ENCODE measurements at places on chromosomes 3 and 15.

DNA sequence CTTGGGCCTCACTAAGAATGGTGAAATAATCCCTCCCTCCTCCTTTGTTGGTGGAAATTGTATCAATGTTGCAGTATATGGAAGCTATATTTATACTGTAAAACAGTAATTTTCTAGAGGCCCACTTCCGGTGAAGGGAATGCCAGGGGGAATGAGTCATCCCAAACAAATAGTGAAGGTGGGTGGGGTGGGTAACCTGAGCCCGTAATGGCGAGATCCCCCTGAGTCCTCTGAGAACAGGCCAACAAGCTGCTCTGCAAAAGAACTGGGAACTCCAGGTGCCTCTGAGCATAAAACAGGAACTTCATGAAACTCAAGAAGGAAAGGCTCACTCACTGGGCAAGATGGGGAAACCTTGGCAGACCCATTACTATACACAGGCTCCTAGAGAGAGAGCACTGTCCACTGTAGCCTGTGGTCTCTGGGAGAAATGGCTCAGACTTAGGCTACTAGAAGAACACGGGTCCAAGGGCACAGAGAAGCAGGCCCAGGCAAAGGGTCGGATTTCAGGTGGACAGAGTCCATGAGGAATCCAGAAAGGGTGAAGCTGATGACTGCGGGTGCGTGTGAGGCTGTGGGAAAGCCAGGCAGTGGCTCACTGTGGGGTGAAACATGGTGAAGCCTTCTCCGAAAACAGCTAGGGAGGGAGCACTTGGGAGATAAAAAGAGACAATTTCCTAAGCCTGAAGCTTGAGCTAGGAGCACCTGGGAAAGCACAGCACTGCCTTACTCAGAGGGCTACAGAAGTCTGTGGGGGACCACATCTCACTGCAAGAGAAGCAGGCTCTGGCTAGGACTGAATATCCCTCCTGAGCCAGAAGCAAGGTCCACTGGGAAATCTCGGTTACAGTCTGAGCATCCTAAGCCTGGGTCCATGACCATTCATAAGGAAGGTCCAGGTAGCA, 19.8 kb downstream of the LARP6 start:
- peak; percentile 32 for DNase-seq

GRCh38 chr3:65385805-65386204, 652.9 kb downstream of the MAGI1 start:
- DNase-seq: no peak

GRCh38 chr15:31096563-31096962, 5.0 kb downstream of the TRPM1 start:
- DNase-seq: no peak

- no peak for DNase-seq
Measured at GRCh38 chr15:92619145-92620101, 36.2 kb downstream of the FAM174B start.

- no peak for DNase-seq
Measured at GRCh38 chr15:30985081-30985531, 6.3 kb downstream of the MTMR10 start.

DNA sequence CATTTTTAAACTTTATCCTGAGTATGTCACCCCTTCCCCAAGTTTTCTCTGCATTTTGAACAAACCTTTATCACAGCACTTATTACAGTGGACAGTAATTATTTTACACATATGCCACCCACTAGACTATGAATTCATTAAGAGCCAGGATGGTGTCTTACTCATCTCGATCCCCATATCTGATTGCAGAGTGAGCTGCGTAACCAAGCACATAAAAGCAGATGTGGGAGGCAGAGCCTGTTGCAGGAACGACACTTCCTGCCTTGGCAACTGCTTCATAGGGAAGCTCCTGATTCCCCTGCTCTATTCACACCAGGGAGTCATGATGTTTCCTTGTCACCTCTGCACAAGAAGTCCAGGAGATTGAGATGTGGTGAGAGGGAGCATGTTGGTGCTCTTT, 91.1 kb downstream of the MINAR1 start:
- DNase-seq: no peak

DNA sequence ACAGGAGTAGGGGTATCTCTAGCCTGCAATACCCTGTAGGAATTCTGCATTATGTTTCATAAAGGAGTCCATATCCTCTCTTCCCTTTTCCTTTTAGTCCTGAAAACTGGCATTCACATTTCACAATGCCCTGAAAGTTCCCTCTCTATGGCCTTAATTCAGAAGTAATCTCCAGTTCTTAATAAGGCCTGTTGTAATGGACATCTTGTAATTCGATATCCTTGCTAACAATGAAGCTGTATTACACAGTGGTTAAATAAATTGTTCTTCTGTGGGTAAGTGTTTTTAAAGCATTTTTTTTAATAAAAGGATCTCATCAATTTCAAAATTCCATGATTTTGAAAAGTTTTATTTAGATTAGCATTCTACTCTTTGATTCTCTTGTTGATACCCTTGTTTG, 34.3 kb upstream of the NEO1 start:
- DNase-seq: no peak

GRCh38 chr3:97793420-97794019, 28.3 kb upstream of the CRYBG3 start:
- DNase-seq: no peak

- DNase-seq: no peak
Measured at GRCh38 chr3:45552794-45553371, 41.7 kb upstream of the LIMD1 start.

GRCh38 chr3:60613769-60614303, 637.4 kb downstream of the FHIT start:
- DNase-seq: no peak

- DNase-seq: no peak
Measured at GRCh38 chr3:138842483-138843188, 7.9 kb upstream of the PIK3CB start.

DNA sequence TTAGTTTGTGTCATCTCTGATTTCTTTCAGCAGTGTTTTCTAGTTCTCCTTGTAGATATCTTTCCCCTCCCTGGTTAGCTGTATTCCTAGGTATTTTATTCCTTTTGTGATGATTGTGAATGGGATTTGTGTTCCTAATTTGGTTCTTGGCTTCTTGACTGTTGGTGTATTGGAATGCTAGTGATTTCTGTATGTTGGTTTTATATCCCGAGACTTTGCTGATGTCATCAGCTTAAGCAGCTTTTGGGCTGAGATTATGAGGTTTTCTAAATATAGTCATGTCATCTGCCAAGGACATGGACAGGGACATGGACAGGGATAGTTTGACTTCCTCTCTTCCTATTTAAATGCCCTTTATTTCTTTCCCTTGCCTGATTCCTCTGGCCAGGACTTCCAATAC, 35.8 kb downstream of the MYO9A start:
- no peak for DNase-seq

DNA sequence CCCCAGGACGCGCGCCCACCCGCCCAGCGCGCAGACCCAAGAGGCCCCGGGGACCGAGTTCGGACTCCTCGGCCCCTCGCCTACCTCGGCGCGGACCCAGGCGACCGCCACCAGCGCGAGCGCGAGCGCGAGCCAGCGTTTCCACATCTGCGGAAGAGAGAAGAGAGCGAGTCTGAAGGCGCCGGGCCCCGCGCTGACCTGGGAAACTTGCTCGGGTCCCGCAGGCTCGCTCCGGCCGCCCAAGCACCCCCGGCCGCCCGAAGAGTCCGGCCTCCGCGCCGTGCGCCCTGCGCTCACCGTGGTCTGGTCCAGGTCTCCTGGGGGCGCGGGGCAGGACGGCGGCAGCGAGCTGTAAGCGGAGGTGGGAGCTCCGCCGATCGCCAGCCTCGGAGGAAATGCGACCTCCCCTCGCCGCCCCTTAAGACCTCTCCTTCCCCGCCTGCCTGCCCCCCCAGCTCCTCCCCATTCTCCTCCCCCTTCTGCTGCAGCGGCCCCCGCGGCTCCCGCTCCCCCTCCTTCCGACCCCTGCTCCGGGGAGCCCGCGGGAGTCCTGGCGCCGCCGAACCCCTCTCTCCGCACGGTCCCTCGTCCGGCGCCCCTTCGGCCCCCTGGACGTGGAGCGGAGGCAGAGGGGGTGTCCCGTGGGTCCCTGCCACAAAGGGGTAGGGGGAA, at the start of gene FSTL1:
FSTL1 (minus strand) TSS at position 393 of the 672 bp plus-strand sequence; CDS start at position 147, 246 bp downstream.
- DNase-seq: no peak

GRCh38 chr3:192365571-192365970, 361.8 kb downstream of the FGF12 start:
- DNase-seq: no peak

- DNase-seq: no peak
Measured at GRCh38 chr3:171255236-171255806, 204.9 kb downstream of the TNIK start.

GRCh38 chr3:180977498-180977897, 12.0 kb downstream of the DNAJC19 start:
- no peak for DNase-seq

DNA sequence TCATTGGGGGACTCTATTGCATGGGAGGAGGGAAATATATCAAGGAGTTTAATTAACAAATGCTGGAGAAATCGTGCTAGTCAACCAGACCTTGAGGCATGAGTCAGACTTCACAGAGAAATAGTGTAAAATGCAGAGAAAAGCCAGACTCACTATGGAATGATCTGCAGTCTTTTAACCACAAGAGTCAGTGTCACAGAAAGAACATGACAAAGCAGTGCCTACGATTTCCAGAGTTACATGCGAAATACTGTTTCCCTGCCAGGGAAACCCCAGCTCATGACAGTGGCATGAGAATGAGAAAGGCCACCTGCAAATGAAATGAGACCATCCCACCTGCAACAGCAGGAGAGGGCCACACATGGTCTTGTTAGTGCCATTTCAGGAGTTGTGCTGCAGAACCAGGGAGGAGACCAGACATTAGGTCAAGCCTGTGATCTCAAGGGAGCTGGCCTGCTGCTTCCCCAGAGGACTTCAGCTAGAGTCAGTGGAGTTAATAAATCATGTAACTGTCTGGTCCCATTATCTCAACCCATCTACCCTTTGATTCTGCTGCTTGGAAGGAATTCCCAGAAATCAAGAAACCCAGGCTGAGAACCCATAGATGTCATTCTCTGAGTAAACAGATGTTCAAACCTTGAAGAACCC, 79.0 kb downstream of the ERC2 start:
- no peak for DNase-seq

- no peak for DNase-seq
Measured at GRCh38 chr3:157405457-157405856, 31.2 kb upstream of the PTX3 start.

DNA sequence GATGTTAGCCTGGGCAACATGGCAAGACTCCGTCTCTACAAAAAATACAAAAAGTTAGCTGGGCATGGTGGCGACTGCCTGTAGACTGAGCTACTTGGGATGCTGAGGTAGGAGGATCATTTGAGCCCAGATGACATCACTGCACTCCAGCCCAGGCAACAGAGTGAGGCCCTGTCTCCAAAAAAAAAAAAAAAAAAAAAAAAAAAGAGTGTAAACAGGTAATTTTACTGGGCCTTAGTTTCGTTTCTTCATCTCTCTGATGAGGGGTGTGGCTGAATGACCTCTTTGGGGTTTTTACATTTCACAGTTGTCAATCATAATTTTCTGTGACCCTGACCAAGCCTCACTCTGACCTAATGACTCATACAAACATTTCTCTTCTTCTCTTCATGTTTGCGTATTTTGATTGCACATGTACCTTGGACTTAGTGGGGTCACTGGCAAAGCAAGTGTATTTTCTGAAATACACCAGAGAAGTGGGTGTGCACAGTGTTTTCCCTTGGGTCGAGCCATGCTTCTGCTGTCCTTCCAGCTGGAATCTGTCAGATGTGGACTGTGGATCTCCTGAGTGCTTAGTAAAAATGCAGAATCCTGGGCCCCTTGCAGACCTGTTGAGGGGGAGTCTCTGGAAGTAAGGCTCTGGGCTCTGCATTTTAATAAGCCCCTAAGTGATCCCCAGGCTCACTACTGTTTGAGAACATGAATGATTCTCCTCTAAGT, 140.5 kb downstream of the FNDC3B start:
- no peak for DNase-seq

- DNase-seq: no peak
Measured at GRCh38 chr15:93213281-93213680, 124.3 kb upstream of the RGMA start.

- no peak for DNase-seq
Measured at GRCh38 chr3:105960381-105960780, 91.6 kb upstream of the CBLB start.

DNA sequence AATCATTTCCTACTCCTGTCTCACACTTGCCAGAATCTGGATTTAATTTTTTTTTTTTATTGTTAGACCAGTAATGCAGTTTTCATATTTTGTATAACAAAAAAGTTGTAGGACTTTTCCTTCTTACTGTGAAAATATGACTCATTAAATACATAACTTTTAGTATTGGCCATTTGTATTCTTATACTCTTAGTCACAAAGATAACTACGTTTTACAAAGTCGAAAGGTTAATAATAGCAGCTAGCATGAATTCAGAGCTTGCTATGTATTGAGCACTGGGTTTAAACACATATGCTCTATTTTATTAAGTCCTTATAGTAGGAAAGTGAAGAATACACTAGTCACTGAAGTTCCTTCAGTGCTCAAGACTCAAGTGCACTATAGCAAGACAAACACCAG, 43.1 kb downstream of the LRRN1 start:
- DNase-seq: no peak

GRCh38 chr15:76753131-76753530, 152.0 kb downstream of the SCAPER start:
- no peak for DNase-seq

DNA sequence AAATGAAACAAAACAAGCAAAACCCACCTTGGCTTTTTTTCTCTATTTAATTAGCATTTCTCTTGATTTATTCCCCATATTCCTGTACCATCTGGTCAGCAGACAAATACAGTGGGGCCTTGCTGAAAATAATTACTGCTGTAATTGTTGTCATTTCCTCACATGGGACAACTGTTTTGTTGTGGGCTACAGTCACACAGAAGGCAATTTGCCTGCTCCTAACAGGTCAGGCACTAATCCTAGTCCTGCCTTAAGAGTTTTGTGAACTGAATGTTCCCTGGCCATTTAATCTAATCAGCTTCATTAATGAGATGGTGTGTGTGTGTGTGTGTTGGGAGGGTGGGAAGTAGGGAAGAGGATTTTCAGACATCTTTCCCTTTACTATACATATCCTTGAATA, 11.6 kb downstream of the TRPC1 start:
- DNase-seq: peak; percentile 35

GRCh38 chr3:189883113-189883753, 237.5 kb downstream of the P3H2 start:
- DNase-seq: no peak

- no peak for DNase-seq
Measured at GRCh38 chr3:161069511-161070251, 35.5 kb downstream of the B3GALNT1 start.

GRCh38 chr15:66855041-66855440, 153.0 kb downstream of the SMAD6 start:
- no peak for DNase-seq

Data from NCI-H2081 treated with DMSO at 0.1 percent for 48 hours (cell line).